ENCODE measurements at places on chromosomes 6 and 20.

DNA sequence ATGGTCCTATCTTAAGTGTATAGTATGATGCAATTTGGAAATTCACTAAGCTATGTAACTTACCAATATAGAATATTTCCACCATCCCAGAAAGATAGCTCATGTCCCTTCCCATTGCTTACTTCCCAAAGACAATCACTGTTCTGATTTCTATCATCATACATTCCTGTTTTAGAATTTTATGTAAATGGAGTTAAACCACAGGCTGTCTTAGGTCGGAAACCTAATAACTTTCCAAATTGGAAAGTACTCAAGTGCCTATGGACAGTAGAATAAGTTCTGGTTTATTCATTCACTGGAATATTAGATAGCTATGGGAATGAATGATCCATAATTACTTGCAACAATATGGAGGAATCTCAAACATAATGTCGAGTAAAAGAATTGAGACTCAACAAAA is 20.1 kb downstream of the ENPP3 start:
- DNase-seq = no peak

DNA sequence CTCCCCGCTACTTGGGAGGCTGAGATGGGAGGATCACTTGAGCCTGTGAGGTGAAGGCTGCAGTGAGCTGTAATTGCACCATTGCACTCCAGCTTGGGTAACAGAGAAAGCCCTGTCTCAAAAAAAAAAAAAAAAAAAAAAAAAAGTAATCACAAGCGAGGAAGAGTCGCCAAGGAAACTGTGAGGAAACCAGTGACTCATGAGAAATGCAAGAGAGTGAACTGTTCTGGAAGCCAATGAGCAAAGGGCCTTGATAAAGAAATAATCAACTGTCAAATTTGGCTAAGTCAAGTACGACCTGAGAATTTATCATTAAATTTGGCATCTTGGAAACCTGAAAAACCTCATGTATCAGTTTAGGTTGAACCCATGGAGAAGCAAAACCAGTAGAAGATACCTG is 16.1 kb upstream of the LAMP5 start:
- peak; percentile 43 for DNase-seq

DNA sequence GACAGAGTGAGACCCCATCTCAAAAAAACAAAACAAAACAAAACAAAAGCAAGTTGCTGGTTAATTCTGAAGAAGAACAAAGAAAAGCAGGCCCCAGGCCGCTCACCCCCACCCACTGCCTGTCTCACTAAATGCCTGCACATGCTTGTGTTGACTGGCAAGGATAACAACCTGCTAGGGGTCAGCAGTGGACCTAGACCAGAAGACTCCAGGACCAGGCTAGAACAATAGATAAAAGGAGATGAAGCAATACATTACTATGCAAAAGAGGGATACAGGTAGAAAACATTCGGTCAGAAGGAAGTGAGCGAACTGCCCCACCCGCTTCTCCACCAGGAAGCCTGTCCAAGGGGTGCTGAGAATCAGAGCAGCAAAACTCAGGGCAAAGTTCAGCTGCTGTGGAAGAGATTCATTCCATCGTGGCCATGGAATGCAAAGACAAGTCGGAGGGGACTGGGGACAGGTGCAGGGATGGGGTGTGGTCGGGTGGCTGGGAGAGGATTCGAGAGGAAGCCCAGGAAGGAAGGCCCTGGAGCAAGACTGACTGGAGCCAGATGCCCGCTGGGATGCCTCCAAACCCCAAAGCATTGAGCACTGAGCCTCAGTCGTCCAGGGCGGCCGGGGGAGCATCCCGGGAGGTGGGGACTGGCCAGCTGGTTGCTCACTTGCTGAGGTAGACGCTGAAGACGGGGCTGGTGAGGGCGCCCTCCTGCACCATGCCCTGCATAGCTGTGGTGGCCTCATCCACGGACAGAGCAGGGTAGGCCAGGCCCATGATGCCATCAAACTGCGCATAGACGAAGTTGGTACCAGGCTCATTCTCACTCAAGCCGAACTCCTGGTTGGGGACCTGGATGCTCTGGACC is 5.3 kb downstream of the PGC start:
- DNase-seq = no peak

- peak; percentile 1 for DNase-seq
Observed at GRCh38 chr20:20259533-20259932, 108.4 kb upstream of the INSM1 start.

- no peak for DNase-seq
Observed at GRCh38 chr6:30914854-30915590, 984 bp downstream of the VARS2 start.

DNA sequence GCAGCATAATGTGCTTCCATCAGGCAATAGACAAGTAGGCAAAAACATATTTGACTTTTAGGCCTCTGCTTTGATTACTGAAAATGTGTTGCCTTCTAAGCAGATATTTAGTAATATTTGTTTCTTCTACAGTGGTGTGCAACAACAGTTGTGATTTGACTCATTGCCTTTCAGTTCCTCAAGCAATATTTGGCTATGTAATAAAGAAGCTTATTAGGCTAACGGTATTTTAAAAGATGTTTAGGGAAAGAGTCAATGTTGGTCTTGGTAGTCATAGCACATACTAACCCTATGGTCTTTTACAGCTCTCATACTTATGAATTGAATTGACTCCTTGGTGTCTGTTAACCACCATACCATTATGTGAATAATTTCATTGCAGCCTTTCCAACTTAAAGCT is 124.1 kb downstream of the GRIK2 start:
- no peak for DNase-seq

GRCh38 chr6:147782302-147782701 is 273.8 kb downstream of the SAMD5 start:
- DNase-seq = peak; percentile 68

GRCh38 chr6:62152796-62153195 is 133.2 kb downstream of the KHDRBS2 start:
- no peak for DNase-seq

GRCh38 chr20:62741701-62742491 is 33.3 kb downstream of the NTSR1 start:
- no peak for DNase-seq

Measured in fibroblast of skin of right biceps (primary cell).